IMR-90 (cell line): ENCODE measurements at places on chromosomes 1 and 21. TPM values are rescaled to one million over a fixed set of nuclear protein-coding genes. Genes with fewer than 3 reads are reported as not detected.
A peak's percentile ranks its signal among the peaks of the same experiment; 100 is the strongest.

- no peaks in the 10 kb centered on the region; the same call in 1 of the 2 replicates for H3K27me3 ChIP-seq
- no peak for DNase-seq
- no peak overlapping the region for H3K27ac ChIP-seq
- H3K4me3 ChIP-seq, result no peak overlapping the region
- no peaks in the 10 kb centered on the region for H3K36me3 ChIP-seq
- H3K4me1 ChIP-seq, result peaks cover 2% of the 10 kb centered on the region; the same call in 1 of the 2 replicates
These were observed 21.0 kb upstream of the CLSTN1 start for GRCh38 chr1:9844756-9845155.

The LMOD1 gene
- total RNA-seq, result 44.4 and 53.2 TPM in 2 replicates

The HTR1D gene
- total RNA-seq, result under 0.01 and 0.18 TPM in 2 replicates

- no peaks in the 10 kb centered on the region for H3K36me3 ChIP-seq
- H3K27me3 ChIP-seq, result no peaks in the 10 kb centered on the region
These were observed 73.7 kb downstream of the LMO4 start for GRCh38 chr1:87402241-87403002.

- peaks cover 11% of the 10 kb centered on the region for H3K4me1 ChIP-seq
- no peak overlapping the region for H3K4me3 ChIP-seq
- H3K36me3 ChIP-seq, result no peaks in the 10 kb centered on the region
- DNase-seq, result no peak
These were observed 121.0 kb downstream of the GLIS1 start for GRCh38 chr1:53617851-53618499.

GRCh38 chr1:68359045-68359444, 90.7 kb downstream of the RPE65 start:
- no peak overlapping the region for H3K4me3 ChIP-seq
- peaks cover 4% of the 10 kb centered on the region for H3K4me1 ChIP-seq
- no peaks in the 10 kb centered on the region for H3K36me3 ChIP-seq
- H3K27ac ChIP-seq, result no peak overlapping the region

The KCNJ6 gene
- under 0.01 TPM in 2 replicates for total RNA-seq

DNA sequence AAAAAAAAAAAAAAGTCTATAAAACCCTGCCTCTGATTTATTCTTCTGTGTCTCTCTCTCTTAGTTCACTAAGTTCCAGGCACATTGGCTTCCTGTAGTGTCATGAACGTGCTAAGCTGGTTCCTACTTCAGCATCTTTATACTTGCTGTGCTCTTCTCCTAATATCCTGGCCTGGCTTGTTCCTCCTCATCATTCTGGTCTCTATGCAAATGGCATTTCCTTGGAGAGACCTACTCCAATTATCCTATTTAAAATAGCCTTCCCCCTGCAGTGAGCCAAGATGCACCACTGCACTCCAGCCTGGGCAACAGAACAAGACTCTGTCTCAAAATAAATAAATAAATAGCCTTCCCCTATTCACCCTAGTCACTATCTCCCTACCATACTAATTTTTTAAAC, 9.7 kb upstream of the CLCC1 start:
- DNase-seq, result no peak
- no peak overlapping the region for H3K4me3 ChIP-seq
- peaks cover 19% of the 10 kb centered on the region for H3K36me3 ChIP-seq
- H3K27ac ChIP-seq, result no peak overlapping the region
- H3K27me3 ChIP-seq, result no peaks in the 10 kb centered on the region

DNA sequence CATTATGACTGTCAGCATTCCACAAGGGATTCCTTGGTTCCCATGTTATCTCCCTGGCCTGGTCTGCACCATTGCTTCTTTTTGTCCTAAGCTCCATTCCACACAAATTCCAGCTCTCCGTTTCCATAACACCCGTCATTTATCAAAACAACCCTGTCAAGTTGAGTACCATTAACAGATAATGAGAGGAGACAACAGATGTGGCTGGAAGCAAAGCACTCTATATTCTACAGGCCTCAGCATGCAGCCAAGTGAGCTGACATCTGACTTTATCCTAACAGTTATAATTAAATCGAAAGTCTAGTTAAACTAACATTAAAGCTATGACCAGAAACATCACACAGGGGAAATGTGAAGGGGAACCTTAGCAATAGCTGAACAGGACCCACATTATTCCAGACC, 110.4 kb downstream of the RERE start:
- H3K4me1 ChIP-seq, result peaks cover 8% of the 10 kb centered on the region
- H3K27me3 ChIP-seq, result no peaks in the 10 kb centered on the region
- DNase-seq, result peak; percentile 32
- H3K4me3 ChIP-seq, result no peak overlapping the region
- no peak overlapping the region for H3K27ac ChIP-seq

DNA sequence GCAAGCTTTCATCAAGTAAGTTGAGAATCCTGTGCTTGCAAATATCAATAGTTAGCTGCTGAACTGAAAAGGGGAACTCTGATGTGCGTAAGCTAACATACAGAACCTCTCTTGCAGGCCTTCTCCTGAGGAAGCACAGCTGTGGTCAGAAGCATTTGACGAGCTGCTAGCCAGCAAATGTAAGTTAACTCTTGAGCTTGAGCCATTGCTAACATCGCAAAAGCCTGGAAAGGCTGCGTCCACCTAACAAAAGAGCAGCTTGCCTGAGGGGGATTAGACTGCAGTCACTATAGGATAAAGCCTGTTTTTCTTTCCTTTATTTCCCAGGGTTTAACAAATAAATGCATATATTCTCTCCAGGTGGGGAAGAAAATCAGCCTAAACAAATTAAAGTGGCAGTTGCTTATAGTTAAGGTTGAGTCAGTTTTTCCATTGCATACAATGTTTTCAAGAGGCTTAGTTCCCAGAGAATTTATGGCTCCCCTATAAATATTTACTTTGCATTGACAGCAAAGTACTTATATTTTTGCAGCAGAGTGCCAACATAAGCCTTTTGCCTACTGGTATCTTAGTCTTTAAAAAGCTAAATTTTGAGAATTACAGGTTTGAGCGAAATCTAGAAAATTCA, 1.5 kb downstream of the RGS2 start:
- H3K27ac ChIP-seq, result peak overlapping the region; percentile 67
- DNase-seq, result peak; percentile 82
- peaks cover 11% of the 10 kb centered on the region for H3K36me3 ChIP-seq

DNA sequence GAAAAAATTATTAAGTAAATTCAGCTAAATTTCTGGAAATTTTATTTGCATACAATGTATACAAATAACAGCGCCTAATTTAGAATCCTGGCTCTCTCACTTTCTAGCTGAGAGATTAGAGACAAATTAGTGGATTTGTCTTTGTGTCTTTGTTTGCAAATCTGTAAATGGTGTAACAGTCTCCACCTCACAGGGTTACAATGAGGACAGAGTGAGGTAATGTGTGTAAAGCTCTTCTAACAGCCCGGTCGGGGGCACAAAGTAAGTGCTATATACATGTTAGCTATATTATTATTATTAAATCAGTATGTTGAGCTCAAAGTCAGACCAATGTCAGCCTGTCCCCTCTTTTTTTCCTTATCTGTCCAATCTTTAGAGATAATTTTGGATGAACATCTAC, 5.0 kb upstream of the ADAMTSL4 start:
- no peaks in the 10 kb centered on the region for H3K36me3 ChIP-seq
- no peak overlapping the region for H3K27ac ChIP-seq
- H3K4me1 ChIP-seq, result no peaks in the 10 kb centered on the region; the same call in 1 of the 2 replicates
- H3K4me3 ChIP-seq, result no peak overlapping the region
- DNase-seq, result no peak

GRCh38 chr1:220219136-220219442, 53.2 kb downstream of the RAB3GAP2 start:
- H3K4me3 ChIP-seq, result no peak overlapping the region
- H3K4me1 ChIP-seq, result 0 out of 2 replicates have a peak, but pooled peaks cover 2% of the 10 kb centered on the region
- no peak overlapping the region for H3K27ac ChIP-seq
- H3K27me3 ChIP-seq, result no peaks in the 10 kb centered on the region

The RNPEP gene
- 39.7 and 49.8 TPM in 2 replicates for total RNA-seq

DNA sequence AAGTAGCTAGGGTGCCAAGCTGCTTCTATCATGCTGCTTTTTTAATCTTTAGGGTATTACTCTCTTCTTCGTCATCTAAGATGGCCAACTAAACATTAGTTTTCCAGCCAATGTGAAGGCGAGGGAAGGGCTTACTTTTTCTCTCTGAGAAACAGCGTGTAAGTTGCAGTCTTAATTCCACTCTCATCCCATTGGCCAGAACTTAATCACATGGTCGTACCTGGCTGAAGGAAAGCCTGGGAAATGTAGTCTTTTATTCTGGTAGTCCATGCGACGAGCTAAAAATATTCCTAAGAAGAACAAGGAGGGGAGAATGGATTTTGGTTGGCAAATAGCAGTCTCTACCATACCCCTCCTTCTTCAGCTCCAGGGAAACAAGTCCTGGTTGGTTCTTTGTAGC, 21.5 kb downstream of the DNAJC6 start:
- H3K4me3 ChIP-seq, result no peak overlapping the region
- no peak for DNase-seq
- H3K27ac ChIP-seq, result no peak overlapping the region
- no peaks in the 10 kb centered on the region for H3K27me3 ChIP-seq
- H3K4me1 ChIP-seq, result no peaks in the 10 kb centered on the region
- H3K36me3 ChIP-seq, result no peaks in the 10 kb centered on the region

- no peak overlapping the region for H3K4me3 ChIP-seq
- H3K27ac ChIP-seq, result peak overlapping the region; percentile 39
- peak; percentile 41 for DNase-seq
- peaks cover 10% of the 10 kb centered on the region for H3K4me1 ChIP-seq
- H3K27me3 ChIP-seq, result no peaks in the 10 kb centered on the region; the same call in 1 of the 2 replicates
These were observed 172.0 kb upstream of the CAMK1G start for GRCh38 chr1:209411491-209411929.

The RGS7 gene
- 0.72 and 0.83 TPM in 2 replicates for total RNA-seq

GRCh38 chr1:243428084-243428483, 172.2 kb downstream of the SDCCAG8 start:
- peaks cover 8% of the 10 kb centered on the region for H3K36me3 ChIP-seq
- H3K4me1 ChIP-seq, result no peaks in the 10 kb centered on the region
- no peak for DNase-seq
- H3K27ac ChIP-seq, result no peak overlapping the region
- H3K4me3 ChIP-seq, result no peak overlapping the region
- H3K27me3 ChIP-seq, result no peaks in the 10 kb centered on the region

DNA sequence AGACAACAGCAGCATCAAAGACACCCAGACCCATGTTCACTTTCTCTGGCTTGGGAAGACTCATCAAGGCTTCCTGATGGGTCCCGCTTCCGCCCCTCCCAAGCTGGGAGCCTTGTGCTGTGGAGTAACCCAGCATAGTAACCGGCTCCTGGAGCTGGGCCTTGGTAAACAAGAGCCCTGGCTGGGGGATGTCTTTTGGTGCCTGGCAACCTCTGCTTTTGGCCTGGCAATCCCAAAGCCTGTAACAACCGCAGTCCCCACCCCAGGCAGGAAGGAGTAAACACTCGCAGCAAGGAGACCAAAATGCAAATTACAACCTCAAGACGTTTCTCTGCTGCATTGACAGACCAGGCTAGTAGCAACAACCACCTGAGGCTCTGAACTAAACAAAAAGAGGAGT, 16.9 kb upstream of the THRAP3 start:
- peaks cover 11% of the 10 kb centered on the region for H3K4me1 ChIP-seq
- H3K36me3 ChIP-seq, result no peaks in the 10 kb centered on the region
- H3K27ac ChIP-seq, result no peak overlapping the region
- no peaks in the 10 kb centered on the region for H3K27me3 ChIP-seq

- DNase-seq, result no peak
- H3K4me3 ChIP-seq, result no peak overlapping the region
- peaks cover 41% of the 10 kb centered on the region for H3K4me1 ChIP-seq
- peaks cover 14% of the 10 kb centered on the region for H3K36me3 ChIP-seq
These were observed 11.7 kb downstream of the TAGLN2 start for GRCh38 chr1:159913451-159914192.

The NEK7 gene
- total RNA-seq, result 297 and 467 TPM in 2 replicates

GRCh38 chr1:2107586-2108212, 57.5 kb downstream of the PRKCZ start:
- no peak for DNase-seq
- no peak overlapping the region for H3K4me3 ChIP-seq
- H3K27ac ChIP-seq, result no peak overlapping the region
- H3K4me1 ChIP-seq, result no peaks in the 10 kb centered on the region; the same call in 1 of the 2 replicates
- no peaks in the 10 kb centered on the region for H3K36me3 ChIP-seq
- peaks cover 16% of the 10 kb centered on the region; the same call in 1 of the 2 replicates for H3K27me3 ChIP-seq

DNA sequence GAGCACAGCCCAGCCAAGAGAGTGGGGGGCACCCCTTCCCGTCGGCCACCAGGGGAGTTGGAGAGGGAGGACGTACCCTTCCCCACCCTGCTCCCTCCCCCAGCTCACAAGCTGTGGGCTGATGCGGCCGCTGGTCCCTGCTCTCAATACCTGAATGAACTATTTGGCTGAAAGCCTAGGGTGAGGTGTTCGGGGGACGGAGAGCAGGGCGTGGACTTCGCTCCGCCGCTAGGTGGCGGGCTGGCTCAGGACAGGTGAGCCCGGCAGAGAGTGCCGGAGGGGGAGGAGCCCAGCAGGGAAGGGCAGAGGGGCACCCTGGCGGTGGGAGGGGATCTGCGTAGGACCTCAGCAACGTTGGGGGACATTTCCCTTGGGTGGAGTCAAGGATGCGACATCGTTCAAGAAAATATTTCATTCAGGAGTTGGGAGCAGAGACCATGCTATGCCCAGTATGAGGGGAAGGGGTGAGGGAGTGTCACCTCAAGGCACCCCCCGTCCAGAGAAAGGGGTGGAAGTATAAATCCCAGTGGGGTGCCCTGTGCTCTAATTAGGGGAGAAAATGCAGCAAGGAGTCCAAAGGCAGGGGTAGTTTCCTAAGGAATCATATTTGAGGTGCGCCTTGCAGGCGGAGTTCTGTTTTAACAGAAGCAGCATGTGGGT, 12.0 kb upstream of the RHBG start:
- no peak overlapping the region for H3K4me3 ChIP-seq
- no peaks in the 10 kb centered on the region for H3K4me1 ChIP-seq
- no peaks in the 10 kb centered on the region for H3K36me3 ChIP-seq
- no peak overlapping the region for H3K27ac ChIP-seq
- H3K27me3 ChIP-seq, result peaks cover 55% of the 10 kb centered on the region

- peaks cover 19% of the 10 kb centered on the region for H3K4me1 ChIP-seq
- peak overlapping the region; percentile 13; the same call in 1 of the 2 replicates for H3K27ac ChIP-seq
- DNase-seq, result peak; percentile 62
- H3K36me3 ChIP-seq, result peaks cover 12% of the 10 kb centered on the region; the same call in 1 of the 2 replicates
These were observed 38.3 kb upstream of the NRDC start for GRCh38 chr1:51916587-51917405.

The FAAP20 gene
- 6.5 and 7.5 TPM in 2 replicates for total RNA-seq

GRCh38 chr21:46154155-46154954, 1.0 kb downstream of the FTCD start:
- no peak overlapping the region for H3K4me3 ChIP-seq
- H3K4me1 ChIP-seq, result peaks cover 2% of the 10 kb centered on the region
- no peak overlapping the region for H3K27ac ChIP-seq
- no peaks in the 10 kb centered on the region for H3K36me3 ChIP-seq
- no peak for DNase-seq

The MANEAL gene
- 0.28 and 0.54 TPM in 2 replicates for total RNA-seq

The TMEM61 gene
- total RNA-seq, result not detected in 2 replicates
